ENCODE measurements at places on chromosomes 7 and 10. TPM values are rescaled to one million over a fixed set of nuclear protein-coding genes. Genes with fewer than 3 reads are reported as not detected.

- no peak for DNase-seq
- no peaks in the 10 kb centered on the region for H3K36me3 ChIP-seq
- H3K27me3 ChIP-seq: no peaks in the 10 kb centered on the region
- H3K27ac ChIP-seq: no peak overlapping the region
- H3K4me3 ChIP-seq: no peak overlapping the region
- H3K4me1 ChIP-seq: peaks cover 11% of the 10 kb centered on the region
These were observed 110.5 kb downstream of the JCAD start for GRCh38 chr10:29948881-29949355.

GRCh38 chr7:47432671-47433563, 149.0 kb downstream of the TNS3 start:
- DNase-seq: no peak
- no peak overlapping the region for H3K4me3 ChIP-seq
- peak overlapping the region; percentile 70 for H3K27ac ChIP-seq
- H3K4me1 ChIP-seq: no peaks in the 10 kb centered on the region
- no peaks in the 10 kb centered on the region for H3K27me3 ChIP-seq

GRCh38 chr10:31838065-31838464, 90.6 kb downstream of the ARHGAP12 start:
- no peak for DNase-seq
- H3K27me3 ChIP-seq: no peaks in the 10 kb centered on the region

Gene NME8
- total RNA-seq: 1.5 TPM

Gene FAM53B
- 21.3 TPM for total RNA-seq

Gene SLC18A2
- 7.1 TPM for total RNA-seq

DNA sequence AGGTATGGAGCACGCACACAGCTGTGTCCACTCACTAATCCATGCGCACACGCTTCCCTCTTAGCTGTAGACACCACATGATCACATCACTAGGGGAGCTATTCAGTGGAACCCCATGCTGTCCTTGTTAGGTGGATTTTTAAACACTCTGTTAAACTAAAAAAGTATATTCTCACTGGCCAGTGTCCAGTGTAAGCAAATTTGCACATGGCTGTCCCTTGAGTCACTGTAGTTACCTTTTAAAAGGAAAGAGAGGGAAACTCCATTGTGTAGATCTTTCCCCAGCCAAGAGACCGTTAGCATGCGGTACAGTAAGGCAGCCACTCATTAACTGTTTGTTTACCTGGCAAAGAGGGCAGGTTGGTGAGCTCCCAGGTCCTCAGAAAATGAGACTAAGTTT, 81.6 kb upstream of the INSYN2A start:
- peaks cover 42% of the 10 kb centered on the region for H3K4me1 ChIP-seq
- no peak for DNase-seq
- peaks cover 31% of the 10 kb centered on the region for H3K36me3 ChIP-seq
- H3K4me3 ChIP-seq: no peak overlapping the region

- no peak overlapping the region for H3K4me3 ChIP-seq
- H3K27ac ChIP-seq: no peak overlapping the region
- no peaks in the 10 kb centered on the region for H3K27me3 ChIP-seq
- DNase-seq: no peak
- no peaks in the 10 kb centered on the region for H3K36me3 ChIP-seq
These were observed 244.5 kb upstream of the ETV1 start for GRCh38 chr7:14233868-14234369.

- DNase-seq: no peak
- H3K27ac ChIP-seq: no peak overlapping the region
- H3K27me3 ChIP-seq: peaks cover 3% of the 10 kb centered on the region
- no peak overlapping the region for H3K4me3 ChIP-seq
- H3K4me1 ChIP-seq: peaks cover 10% of the 10 kb centered on the region
These were observed 107.9 kb upstream of the FAM180A start for GRCh38 chr7:135856356-135857144.

- peaks cover 15% of the 10 kb centered on the region for H3K27me3 ChIP-seq
- DNase-seq: no peak
- H3K36me3 ChIP-seq: peaks cover 22% of the 10 kb centered on the region
- H3K27ac ChIP-seq: no peak overlapping the region
- peaks cover 14% of the 10 kb centered on the region for H3K4me1 ChIP-seq
These were observed 3.6 kb downstream of the CASP7 start for GRCh38 chr10:113683300-113683699.

Gene CYP26C1
- 0.11 TPM for total RNA-seq

- no peaks in the 10 kb centered on the region for H3K27me3 ChIP-seq
- peaks cover 5% of the 10 kb centered on the region for H3K36me3 ChIP-seq
- no peaks in the 10 kb centered on the region for H3K4me1 ChIP-seq
- H3K27ac ChIP-seq: no peak overlapping the region
- no peak for DNase-seq
- no peak overlapping the region for H3K4me3 ChIP-seq
These were observed 27.1 kb upstream of the TAS2R16 start for GRCh38 chr7:123022576-123022975.

Gene GHRHR
- 4.0 TPM for total RNA-seq

DNA sequence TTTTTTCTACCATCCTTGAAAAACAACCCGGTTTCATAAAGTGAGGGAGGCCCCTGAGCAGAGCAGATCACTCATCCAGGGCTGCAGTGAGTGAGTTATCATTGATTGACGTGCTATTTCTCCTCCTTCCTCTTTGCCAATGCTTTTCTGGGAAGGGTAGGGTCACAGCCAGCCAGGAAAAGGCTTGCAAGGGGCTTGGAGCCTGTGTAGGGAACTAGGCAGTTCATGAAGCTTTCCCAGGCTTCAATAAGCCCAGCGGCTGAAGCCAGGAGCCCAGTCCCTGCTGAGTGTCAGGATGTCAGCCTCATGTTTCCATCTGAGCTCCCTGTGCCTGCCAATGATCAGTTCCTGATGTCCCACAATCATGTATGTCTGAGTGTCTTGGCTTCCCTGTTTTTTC, 584.7 kb downstream of the GALNT17 start:
- H3K4me1 ChIP-seq: peaks cover 16% of the 10 kb centered on the region
- H3K27ac ChIP-seq: no peak overlapping the region
- no peak overlapping the region for H3K4me3 ChIP-seq

GRCh38 chr10:118054383-118054782, 7.6 kb upstream of the RAB11FIP2 start:
- peaks cover 14% of the 10 kb centered on the region for H3K4me1 ChIP-seq
- no peaks in the 10 kb centered on the region for H3K36me3 ChIP-seq
- no peaks in the 10 kb centered on the region for H3K27me3 ChIP-seq
- no peak for DNase-seq
- H3K27ac ChIP-seq: no peak overlapping the region

GRCh38 chr7:128404143-128404681, 5.6 kb downstream of the IMPDH1 start:
- DNase-seq: no peak
- 0 out of 2 replicates have a peak, but pooled peaks cover 3% of the 10 kb centered on the region for H3K36me3 ChIP-seq
- peaks cover 33% of the 10 kb centered on the region for H3K4me1 ChIP-seq
- peak overlapping the region; percentile 11 for H3K4me3 ChIP-seq
- no peak overlapping the region for H3K27ac ChIP-seq
- H3K27me3 ChIP-seq: peaks cover 44% of the 10 kb centered on the region

GRCh38 chr7:111140091-111140865, 49.4 kb downstream of the LRRN3 start:
- H3K4me1 ChIP-seq: peaks cover 10% of the 10 kb centered on the region
- no peak overlapping the region for H3K4me3 ChIP-seq
- no peak overlapping the region for H3K27ac ChIP-seq
- DNase-seq: no peak
- no peaks in the 10 kb centered on the region for H3K27me3 ChIP-seq

GRCh38 chr7:138666385-138666784, 34.8 kb downstream of the SVOPL start:
- H3K4me3 ChIP-seq: no peak overlapping the region
- no peak for DNase-seq
- H3K27ac ChIP-seq: no peak overlapping the region
- H3K36me3 ChIP-seq: peaks cover 11% of the 10 kb centered on the region
- H3K4me1 ChIP-seq: peaks cover 78% of the 10 kb centered on the region

GRCh38 chr7:92732316-92733036, 103.9 kb downstream of the CDK6 start:
- no peaks in the 10 kb centered on the region for H3K4me1 ChIP-seq
- DNase-seq: no peak
- H3K4me3 ChIP-seq: no peak overlapping the region
- no peaks in the 10 kb centered on the region for H3K36me3 ChIP-seq
- H3K27ac ChIP-seq: no peak overlapping the region

GRCh38 chr7:157412021-157412443, 75.2 kb downstream of the DNAJB6 start:
- no peak overlapping the region for H3K4me3 ChIP-seq
- no peak for DNase-seq
- H3K36me3 ChIP-seq: peaks cover 53% of the 10 kb centered on the region

GRCh38 chr7:142788303-142789289, 17.8 kb downstream of the PRSS2 start:
- no peaks in the 10 kb centered on the region for H3K36me3 ChIP-seq
- H3K27ac ChIP-seq: no peak overlapping the region
- no peak overlapping the region for H3K4me3 ChIP-seq
- H3K4me1 ChIP-seq: peaks cover 8% of the 10 kb centered on the region

Gene SAP25
- 9.7 TPM for total RNA-seq

GRCh38 chr7:38311329-38311937, 38.0 kb upstream of the TARP start:
- H3K27ac ChIP-seq: no peak overlapping the region
- H3K4me3 ChIP-seq: peak overlapping the region; percentile 60
- DNase-seq: peak; percentile 36

DNA sequence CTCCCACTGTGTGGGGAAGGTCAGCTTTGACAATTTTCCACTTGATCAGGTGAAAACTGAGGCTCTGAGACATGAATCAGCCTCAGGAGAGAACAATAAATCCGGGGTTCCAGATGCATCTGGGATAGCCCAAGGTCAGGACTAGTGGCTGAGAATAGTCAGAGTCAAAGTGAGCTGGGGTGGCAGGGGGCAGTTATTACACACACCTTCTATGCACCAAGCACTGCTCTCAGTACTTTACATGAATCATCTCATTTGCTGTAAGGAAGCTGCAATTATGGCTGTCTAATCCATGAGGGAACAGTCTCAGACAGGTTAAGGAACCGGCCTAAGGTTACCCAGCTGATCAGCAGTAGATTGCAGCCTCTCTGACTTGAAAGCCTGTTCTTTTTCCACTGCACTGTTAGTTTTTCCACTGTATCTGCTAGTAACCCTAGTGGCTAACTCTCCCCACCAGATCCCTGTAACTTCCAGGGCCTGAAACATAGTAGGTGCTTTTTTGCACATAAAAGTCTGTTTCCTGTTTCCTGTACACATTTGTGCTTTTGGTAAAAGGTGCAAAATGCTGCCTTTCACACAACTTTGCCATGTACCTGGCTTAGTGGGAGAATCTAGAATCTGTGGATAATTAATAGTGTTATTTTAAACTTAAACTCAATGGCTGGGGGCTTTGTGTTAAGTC, 125.9 kb downstream of the EMX2 start:
- H3K27me3 ChIP-seq: no peaks in the 10 kb centered on the region
- no peak overlapping the region for H3K4me3 ChIP-seq
- H3K27ac ChIP-seq: no peak overlapping the region

- H3K36me3 ChIP-seq: no peaks in the 10 kb centered on the region
- no peak overlapping the region for H3K27ac ChIP-seq
- no peak for DNase-seq
- no peak overlapping the region for H3K4me3 ChIP-seq
- peaks cover 3% of the 10 kb centered on the region for H3K4me1 ChIP-seq
These were observed 509.0 kb downstream of the GATA3 start for GRCh38 chr10:8563478-8563877.

- peaks cover 18% of the 10 kb centered on the region for H3K27me3 ChIP-seq
- no peak overlapping the region for H3K27ac ChIP-seq
- H3K4me3 ChIP-seq: peak overlapping the region; percentile 86
- DNase-seq: peak; percentile 28
These were observed 2.1 kb downstream of the CNNM2 start for GRCh38 chr10:102919992-102920739.

DNA sequence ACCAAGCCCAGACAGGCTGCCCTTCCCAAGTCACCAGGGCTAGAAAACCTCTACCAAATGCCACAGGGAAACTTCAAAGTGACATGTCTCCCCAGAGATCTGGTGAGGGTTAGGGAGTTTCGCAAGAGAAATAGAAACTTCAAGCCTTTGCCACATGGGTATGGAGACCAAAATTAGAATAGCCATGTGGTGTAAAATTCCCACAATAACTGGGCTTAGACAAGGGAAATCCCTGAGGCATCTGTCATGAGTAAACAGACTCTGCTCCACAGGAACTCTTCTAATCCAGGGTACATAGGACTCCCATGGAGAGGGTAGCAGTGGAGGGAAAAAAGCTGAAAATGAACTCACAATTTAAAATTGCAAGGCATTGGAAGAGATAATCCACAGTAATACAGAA, 14.3 kb downstream of the ADAM12 start:
- H3K4me1 ChIP-seq: peaks cover 3% of the 10 kb centered on the region
- DNase-seq: no peak
- H3K4me3 ChIP-seq: no peak overlapping the region

Gene THSD7A
- 0.68 TPM for total RNA-seq

DNA sequence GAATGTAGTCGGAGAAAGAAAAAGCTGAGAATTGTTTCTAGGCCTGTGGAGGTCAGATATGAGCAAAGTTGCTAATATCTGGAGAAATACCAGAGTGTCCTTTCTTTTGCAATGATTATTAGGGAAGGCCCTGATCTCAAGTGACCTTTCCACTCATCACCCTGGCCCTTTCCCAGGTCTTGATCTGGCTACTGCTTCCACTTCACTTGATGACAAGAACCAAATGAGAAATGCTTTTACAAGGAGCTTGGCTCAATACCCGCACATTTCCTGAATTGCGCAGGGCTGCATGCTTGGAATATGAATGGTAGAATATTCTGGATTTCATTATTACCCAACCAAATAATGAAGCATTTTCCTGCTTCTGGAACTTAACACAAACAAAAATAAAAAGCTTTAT, 104.6 kb downstream of the ITGB8 start:
- no peaks in the 10 kb centered on the region for H3K4me1 ChIP-seq
- H3K36me3 ChIP-seq: no peaks in the 10 kb centered on the region
- H3K4me3 ChIP-seq: no peak overlapping the region
- no peaks in the 10 kb centered on the region for H3K27me3 ChIP-seq

GRCh38 chr10:113704637-113705343, 25.1 kb downstream of the CASP7 start:
- H3K4me3 ChIP-seq: no peak overlapping the region
- no peak for DNase-seq
- no peak overlapping the region for H3K27ac ChIP-seq
- H3K4me1 ChIP-seq: peaks cover 41% of the 10 kb centered on the region
- H3K27me3 ChIP-seq: no peaks in the 10 kb centered on the region
- H3K36me3 ChIP-seq: no peaks in the 10 kb centered on the region

Gene ZNF316
- 15.1 TPM for total RNA-seq

Data from WTC11 (cell line).